Stimulated activated CD8-positive, alpha-beta memory T cell treated with anti-CD3 and anti-CD28 coated beads, Interleukin-7, amount 100 ng/mL, for 1 hour (primary cell): ENCODE measurements at places on chromosomes 7 and 10.

DNA sequence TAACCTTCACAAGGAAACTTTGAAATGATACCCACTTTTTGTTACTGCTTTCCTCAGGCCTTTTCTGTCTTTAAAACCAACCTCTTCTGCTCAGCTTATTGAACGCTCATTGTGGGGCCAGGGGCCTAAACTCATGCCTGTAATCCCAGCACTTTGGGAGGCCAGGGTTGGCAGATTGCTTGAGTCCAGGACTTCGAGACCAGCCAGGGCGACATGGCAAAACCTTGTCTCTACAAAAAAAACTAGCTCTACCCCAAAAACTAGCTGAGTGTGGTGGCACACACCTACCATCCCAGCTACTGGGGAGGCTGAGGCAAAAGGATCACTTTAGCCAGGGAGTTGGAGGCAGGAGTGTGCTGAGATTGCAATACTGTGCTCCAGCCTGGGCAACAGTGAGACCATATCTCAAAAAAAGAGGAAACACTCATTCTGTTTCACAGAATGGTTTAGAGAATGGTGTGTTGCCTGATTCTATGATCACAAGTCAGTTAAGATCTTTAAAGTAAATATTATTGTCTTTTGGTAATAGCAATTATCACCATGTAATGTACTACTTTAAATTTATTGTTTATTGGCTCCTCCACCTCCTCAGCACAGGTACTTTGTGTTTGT, 51.1 kb downstream of the KCTD7 start:
- DNase-seq = no peak

GRCh38 chr7:155533120-155533826, 13.1 kb downstream of the CNPY1 start:
- no peak for DNase-seq

- DNase-seq = no peak
Measured at GRCh38 chr10:104680467-104681401, 39.6 kb downstream of the SORCS3 start.

DNA sequence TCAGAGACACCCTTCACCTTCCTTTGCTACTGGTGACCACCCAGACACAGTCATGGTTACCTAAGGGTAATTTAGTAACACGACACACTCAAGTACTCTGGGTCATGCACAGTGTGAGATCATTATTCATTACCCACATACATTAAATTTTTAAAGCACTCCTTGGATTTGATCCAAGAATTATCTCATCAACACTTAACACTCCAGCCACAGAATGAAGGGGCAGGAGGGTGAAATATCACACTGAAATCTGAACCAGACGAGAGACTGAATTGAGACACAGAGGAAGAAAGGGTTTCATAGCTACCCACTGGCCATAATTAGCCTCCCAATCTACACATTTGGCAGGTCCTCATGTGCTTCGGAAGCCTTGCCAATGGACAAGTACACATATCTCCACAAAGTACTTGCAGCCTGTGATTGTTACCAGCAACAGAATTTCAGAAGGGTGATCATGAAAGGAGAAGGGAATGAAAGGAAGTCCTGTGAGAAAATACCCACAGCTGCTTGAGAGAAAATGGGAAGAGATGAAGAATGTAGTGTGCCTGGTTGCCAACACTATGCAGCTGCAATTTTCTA, 189.3 kb downstream of the POLR1F start:
- no peak for DNase-seq

GRCh38 chr10:115417585-115418265, 324.6 kb downstream of the ATRNL1 start:
- DNase-seq = no peak

- DNase-seq = no peak
Measured at GRCh38 chr7:157189405-157189804, 50.7 kb downstream of the UBE3C start.
